ENCODE measurements at places on chromosomes 11 and 22. TPM values are rescaled to one million over a fixed set of nuclear protein-coding genes. Genes with fewer than 3 reads are reported as not detected.

DNA sequence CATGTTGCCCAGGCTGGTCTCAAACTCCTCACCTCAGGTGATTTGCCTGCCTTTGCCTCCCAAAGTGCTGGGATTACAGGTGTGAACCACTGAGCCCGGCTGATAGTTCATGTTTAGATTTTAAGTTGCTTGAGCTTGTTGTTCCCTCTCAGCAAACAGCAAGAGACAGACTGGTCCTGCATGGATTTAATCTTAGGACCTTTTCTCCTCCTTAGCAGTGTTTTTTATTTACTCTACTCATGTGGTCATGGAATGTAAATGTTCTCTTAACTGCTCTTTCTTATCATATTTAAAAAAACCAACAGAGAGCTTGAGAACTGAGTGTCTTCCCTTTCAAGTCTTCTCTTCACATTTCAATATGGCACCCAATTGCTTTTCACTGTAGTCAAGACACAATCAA, 22.7 kb upstream of the PRDM10 start:
- no peak for DNase-seq

GGTLC3 gene
- total RNA-seq = not detected

DNA sequence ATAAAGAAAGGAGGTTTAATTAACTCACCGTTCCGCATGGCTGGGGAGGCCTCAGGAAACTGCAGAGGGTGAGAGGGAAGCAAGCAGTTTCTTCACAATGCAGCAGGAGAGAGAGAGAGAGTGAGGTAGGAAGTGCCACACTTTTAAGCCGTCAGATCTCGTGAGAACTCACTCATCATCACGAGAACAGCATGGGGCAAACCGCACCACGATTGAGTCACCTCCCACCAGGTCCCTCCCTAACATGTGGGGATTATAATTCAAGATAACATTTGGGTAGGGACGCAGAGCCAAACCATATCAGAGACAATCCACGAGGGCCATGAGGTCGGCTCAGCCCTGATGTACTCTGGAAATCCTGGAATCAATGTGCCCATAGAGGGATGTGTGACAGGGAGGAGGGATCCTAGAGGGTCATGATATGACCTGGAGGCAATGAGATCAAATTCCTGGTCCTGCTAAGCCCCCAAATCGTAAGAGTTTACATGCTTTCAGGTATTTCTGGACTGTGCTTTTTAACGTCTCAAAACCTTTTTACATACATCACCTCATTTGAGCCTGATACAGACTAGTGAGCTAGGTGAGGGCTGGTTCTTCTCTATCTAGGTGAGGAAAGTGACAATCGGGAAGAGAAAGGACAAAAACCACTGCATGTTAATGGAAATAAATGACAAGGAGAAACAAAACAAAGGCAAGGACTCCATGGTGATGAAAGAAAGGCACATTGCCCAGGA, 19.5 kb upstream of the RASSF10 start:
- DNase-seq = no peak

DNA sequence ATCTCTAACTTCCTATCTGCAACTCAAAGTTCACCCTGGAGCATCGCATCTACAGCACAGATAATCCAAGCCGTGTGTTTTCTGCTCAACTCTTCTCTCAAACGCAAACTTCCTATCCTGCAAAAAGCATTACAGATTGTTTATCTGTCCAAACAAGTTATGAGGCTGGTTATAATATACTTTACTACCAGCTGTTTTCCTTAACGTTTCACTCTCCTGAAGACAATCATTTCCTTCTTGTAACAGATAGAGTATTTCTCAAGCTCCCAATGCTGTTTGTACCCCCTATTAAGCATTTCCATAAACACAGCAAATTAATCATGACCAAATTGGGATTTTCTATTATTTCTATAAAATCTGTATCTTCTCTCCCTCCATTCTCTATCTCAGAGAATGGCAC, 84.7 kb downstream of the SBF2 start:
- DNase-seq = no peak

- DNase-seq = no peak
Measured at GRCh38 chr11:102989379-102990047, 34.0 kb upstream of the MMP13 start.

DNA sequence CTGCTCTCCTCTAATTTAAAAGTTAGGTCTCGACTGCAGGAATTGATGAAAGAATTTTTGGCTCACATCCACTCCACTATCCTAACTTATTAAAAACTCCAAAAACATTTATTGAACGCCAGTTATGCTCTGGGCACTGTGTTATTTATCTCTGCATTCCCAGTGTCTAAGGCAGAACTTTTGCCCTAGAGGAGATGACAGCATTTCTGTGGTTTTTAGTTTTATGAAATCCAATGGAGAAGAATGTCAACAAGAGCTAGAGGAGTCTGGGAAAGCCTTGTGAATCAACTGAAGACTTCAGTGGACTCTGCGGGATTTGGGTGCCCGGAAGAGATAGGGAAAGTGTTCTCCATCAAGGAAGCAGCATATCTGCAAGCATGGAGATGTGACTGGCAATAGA, 217.0 kb upstream of the PGR start:
- DNase-seq = no peak

DNA sequence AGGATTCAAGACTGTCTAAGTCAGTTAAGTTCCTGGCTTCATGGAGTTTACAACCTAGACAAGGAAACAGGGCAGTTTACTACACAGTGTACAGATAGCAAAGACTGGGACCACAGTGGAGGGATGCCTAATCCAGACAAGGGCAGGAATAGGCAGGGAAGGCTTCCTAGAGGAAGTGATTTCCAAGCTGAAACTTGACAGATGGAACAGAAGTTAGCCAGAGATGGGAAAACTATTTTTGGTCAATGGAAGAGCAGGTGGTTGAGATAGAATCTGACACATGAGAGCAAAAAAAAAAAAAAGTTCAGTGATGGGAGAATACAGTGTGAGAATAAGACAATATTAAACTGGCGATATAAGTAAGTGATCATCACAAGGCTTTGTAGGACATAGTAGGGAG, 1.3 kb downstream of the COA4 start:
- no peak for DNase-seq

DNA sequence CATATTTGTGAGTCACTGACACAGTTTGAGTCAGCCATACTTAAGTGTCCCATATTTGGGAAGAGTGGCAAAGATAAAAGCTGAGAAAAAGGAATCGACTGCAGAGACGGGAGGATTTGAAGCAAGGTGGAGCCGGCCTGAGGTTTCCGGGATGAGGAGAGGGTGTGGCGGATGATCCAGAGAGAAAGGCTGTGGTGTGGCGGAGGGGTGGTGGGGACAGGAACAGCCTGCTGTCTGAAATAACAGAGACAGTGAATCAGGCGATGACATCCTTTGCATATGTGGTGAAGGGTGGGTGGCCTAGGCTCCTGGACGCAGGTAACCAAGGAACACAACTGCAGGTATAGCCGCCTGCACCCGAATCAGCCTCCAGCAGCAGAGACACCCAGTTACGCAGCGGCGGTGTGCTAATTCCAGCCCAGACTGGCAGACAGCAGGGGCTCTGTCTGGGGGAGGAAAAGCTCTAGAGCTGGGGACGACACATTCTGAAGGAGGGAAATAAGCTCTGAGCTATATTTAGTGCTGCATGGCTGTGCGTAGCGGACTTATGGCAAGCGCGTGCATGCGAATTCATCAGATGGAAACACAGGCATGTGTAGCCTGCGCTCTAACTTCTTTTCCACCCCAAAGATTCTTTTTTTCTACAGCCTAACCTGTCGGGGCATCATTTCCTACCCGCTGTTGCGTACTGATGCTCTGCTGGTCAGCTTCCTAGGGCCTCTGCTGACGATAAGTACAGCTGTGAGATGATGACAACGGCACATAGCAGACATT, 62.7 kb upstream of the BARX2 start:
- no peak for DNase-seq
